ENCODE measurements at places on chromosomes 3 and 15.

GRCh38 chr15:45549541-45550220, 27.1 kb upstream of the SLC30A4 start:
- no peak for DNase-seq

DNA sequence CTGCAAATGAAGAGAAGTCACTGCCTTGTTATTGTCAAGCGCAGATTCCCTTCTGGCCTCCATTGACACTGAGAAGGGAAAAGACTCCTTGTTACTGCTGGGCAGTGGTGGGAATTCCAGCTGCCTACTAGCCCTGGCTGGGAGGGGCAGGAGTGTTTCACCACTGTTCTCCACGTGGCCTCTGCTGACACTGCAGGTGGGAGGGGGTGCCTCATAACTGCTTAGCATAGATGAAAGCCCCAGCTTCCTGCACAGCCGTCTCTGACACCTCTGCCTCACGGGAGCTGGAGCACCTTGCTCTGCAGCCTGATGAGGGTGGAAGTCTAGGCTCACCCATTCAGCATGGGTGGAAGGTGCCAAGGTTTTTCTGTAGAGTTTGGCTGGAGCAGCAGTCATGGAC, 52.1 kb downstream of the TM2D3 start:
- DNase-seq = no peak

DNA sequence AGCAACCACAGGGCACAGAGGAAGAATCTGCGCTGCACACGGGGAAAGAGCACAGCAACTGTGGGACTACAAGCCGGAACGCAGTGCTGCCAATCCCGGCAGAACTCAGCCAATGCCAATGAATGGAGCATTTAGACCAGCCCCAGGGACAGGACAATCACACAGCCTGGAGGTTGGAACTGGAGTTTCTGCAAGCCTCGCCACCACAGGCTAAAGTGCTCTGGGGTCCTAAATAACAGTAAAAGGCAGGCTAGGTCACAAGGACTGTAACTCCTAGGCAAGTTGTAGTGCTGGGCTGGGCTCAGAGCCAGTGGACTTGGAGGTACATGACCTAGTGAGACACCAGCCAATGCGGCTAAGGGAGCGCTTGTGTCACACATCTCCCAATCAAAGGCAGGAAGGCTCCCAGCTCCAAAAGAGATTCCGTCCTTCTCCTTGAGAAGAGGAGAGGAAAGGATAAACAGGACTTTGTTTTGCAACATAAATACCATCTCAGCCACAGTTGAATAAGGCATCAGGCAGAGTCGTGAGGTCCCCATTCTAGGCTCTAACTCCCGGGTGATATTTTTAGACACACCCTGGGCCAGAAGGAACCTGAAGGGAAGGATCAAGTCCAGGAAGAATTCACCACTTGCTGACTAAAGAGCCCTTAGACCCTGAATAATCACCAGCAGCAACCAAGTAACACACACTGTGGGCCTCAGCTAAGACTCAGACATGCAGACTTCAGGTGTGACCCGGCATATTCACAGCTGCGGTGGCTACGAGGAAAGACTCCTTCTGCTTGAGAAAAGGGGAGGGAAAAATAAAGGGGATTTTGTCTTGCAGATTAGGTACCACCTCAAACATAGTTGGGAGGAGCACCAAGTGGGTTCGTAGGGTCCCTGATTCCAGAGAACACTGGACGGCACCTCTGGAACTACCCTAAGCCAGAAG, 85.5 kb upstream of the XXYLT1 start:
- DNase-seq = no peak

- DNase-seq = no peak
Measured at GRCh38 chr3:64832098-64832497, 144.3 kb upstream of the ADAMTS9 start.

DNA sequence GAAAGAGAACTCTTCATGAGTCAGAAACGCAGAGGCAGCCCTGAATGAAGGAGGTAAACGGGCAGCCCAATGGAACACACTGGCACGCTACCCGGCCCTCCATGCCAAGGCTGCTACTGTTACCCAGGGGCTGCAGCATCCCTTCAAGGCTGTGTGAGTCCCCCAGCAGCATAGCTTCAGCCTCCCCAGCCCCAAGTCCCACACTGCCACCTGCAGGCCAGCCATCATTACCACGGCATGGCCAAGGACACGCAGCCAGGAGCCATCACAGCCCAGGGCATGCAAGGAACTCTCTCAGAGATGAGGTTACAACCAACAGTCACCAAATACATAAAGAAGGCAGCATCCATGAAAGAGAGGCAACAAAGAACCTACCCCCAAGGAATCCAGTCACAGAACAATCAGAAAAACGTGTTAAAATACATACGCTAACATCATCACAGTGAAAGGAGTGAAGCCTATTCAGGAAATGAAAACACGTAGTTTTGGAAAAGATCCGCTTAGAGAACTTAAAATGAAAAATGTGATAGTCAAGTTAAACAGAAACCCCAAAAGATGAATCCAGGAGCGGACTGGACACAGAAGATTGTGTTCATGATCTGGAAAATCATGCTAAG, 22.4 kb downstream of the PLA2G4F start:
- DNase-seq = no peak

DNA sequence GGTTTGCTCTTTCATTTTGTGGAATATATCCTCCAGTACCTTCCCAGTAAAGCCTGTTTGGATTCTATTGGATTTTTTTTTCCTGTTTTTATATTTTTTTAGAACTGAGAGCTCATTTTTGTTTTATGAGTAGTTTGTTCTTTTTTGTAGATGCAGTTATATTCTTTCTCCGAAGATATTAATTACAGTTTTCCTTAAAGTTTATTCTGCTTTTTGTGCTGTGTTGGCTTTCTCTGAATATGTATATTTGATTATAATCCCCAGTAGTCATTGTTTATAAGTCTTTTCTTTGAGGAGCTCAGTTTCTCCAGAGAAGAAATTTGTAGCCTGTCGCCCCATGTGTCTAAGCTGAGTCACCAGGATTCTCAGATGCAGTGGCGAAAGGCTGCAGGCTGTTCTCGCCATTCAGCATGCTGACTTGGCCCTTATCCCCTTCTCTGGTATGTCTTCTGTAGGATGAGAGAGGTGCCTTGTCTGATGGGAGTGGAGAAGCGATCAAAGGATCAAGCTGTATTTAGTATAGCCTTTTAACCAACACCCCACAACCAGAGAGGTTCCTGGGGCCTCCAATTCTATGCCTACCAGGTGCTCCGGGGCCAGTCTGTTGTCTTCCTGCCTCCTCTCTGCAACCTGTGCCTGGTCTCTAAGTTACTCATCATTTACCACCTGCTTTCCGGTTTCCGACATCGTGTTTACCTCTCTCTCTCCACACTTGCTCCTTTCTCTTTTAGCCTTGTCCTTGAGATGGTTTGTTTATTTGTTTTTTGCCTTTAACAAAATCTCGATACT, 31.7 kb upstream of the MFSD1 start:
- no peak for DNase-seq

- no peak for DNase-seq
Measured at GRCh38 chr15:99154271-99154670, 49.4 kb downstream of the SYNM start.

DNA sequence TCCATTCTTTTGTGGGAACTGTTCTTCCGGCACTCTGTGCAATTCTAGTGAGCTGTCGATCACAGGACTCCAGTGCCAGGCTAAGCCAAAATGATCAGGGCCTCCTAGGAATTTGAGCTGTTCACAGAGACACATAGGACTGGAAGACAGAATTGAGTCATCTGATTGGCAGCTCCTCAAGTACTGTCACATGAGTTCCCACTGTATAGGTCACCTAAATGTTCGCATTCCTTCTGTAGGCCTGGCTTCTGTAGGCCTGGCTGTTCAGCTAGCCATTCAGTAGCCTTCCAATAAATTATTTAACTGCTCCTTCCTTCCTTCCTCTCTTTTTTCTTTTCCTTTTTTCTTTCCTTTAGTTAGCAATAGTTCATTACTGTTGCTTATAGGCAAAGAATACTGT, 4.3 kb downstream of the PROS1 start:
- no peak for DNase-seq

DNA sequence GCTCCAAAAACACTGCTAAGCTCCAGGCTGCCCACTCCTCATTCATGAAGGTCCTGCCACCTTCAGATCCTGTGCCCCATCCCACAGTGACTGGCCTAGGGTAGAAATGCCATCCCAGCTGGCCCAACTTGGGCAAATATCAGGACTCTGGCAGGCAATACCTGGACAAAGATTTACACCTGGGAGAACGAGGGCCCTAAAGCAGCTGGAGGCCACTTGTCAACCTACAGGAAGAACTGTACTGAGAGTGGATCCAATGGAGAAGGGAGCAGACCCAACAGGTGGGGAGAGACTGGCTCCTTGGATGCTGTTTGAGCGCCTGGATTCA, 57.1 kb upstream of the GATA2 start:
- no peak for DNase-seq

GRCh38 chr3:123712077-123712860, 127.4 kb upstream of the HACD2 start:
- DNase-seq = no peak

DNA sequence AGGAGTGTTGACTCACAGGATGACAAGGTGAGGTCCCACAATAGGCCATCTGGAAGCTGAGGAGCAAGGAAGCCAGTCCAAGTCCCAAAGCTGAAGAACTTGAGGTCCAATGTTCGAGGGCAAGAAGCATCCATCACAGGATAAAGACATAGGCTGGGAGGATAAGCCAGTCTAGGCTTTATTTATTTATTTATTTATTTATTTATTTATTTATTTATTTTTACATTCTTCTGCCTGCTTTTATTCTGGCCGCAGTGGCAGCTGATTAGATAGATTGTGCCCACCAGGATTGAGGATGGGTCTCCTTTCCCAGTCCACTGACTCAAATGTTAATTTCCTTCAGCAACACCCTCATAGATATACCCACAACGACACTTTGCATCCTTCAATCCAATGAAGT, 472.2 kb upstream of the DPPA4 start:
- no peak for DNase-seq

GRCh38 chr15:29449136-29449535, 179.5 kb upstream of the NSMCE3 start:
- DNase-seq = no peak

DNA sequence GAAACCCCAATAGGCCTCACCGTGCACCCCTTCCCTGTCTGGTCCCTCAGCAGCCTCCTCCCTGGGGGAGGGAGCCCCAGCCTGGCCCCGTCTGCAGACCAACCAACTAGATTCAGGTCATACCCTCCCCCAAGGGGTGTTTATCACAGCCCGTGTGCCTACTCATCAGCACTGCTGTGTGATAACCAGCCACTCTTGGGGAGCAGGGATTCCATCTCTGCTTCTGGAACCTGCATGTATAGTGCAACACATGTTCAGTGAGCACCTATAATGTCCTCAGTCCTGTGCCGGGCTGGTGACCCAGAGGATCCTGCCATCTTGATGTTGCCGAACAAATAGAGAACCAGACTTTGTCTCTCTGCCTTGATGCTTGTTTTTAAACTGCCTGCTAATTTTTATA, 6.6 kb upstream of the SLCO2A1 start:
- DNase-seq = no peak

DNA sequence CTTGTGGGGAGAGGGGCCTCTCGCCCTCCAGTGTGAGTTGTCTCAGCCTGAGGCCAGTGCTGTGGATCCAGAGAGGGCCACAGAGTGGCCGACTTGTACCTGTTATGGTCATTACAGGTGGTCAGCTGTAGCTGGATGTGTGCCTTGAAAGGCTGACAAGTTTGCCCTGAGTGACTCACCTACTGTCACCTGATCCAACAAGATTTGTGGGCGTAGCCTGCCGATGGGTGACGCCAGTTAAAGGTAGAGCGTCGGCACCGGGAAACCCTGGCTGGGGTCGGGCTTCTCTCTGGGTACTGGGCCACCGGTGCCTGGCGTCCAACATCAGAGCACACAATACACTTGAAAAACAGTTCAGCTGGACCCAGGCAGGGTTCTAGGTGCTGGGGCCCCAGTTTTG, 2.8 kb upstream of the ISG20 start:
- DNase-seq = peak; percentile 75

GRCh38 chr3:63968612-63969350, 54.5 kb downstream of the PSMD6 start:
- DNase-seq = no peak

GRCh38 chr3:185208823-185209222, 45.0 kb downstream of the EHHADH start:
- no peak for DNase-seq

GRCh38 chr15:52789008-52789600, 1.0 kb downstream of the ONECUT1 start:
- no peak for DNase-seq

DNA sequence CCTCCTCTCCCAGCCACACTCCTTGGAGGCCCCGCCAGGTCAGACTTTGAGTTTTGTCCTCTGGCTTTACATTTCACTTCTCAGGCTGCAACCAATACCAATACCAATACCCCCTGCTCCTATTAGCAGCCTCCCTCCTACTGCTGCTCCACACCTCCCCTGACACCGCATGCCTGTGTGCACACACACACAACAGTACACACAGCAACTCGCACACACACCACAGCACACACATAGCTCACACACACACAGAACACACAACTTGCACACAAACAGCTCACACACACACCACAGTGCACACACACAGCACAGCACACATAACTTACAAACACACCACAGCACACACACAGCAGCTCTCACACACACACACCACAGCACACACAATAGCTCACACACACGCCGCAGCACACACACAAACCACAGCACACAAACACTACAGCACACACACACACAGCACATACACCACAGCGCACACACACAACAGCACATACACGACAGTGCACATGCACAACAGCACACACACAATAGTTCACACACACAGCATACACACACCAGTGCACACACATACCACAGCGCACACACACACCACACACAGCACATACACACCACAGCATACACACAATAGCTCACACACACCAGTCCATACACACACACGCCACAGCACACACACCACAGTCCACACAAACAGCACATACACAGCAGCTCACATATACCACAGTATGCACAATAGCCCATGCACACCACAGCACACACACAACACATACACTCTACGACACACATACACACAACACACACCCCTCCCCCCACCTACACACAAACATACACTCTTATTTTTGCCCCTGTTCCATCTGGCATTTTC, 204.7 kb downstream of the UACA start:
- no peak for DNase-seq

- no peak for DNase-seq
Measured at GRCh38 chr3:152729906-152730305, 105.0 kb upstream of the P2RY1 start.

DNA sequence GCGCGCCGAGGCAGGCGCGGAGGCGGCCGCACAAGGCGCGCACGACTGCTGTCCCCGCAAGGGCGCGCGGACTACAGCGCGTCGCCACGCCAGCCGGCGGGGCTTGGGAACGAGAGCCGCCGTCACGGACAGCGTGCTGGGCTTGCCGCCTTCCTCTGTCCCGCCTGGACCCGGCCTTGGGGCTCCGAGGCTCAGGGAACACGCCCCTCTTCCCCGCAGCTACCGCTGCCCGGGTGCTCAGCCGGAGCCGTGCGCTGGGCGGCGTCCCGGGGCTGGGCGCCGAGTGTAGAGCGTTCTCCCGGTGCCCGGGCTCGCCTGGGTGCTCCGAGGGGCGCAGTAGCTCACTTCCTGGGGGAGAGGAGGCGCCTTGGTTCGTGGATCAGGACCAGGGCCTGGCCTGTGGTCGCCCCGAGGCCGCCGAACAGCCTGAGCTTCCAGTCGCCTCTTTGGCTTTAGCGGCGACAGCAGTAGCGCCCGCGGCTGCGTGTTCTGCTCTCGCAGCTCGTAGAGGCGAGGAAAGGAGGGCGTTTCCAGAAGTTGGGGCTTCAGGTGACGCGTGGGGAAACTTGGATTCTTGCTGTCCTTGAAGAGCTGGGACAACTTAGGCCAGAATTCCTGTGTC, 226.7 kb upstream of the C2CD4B start:
- DNase-seq = no peak

- DNase-seq = no peak
Measured at GRCh38 chr3:193830791-193831191, 237.8 kb downstream of the OPA1 start.

Measured in effector memory CD4-positive, alpha-beta T cell (primary cell).